ENCODE measurements at places on chromosomes 7 and 10.

DNA sequence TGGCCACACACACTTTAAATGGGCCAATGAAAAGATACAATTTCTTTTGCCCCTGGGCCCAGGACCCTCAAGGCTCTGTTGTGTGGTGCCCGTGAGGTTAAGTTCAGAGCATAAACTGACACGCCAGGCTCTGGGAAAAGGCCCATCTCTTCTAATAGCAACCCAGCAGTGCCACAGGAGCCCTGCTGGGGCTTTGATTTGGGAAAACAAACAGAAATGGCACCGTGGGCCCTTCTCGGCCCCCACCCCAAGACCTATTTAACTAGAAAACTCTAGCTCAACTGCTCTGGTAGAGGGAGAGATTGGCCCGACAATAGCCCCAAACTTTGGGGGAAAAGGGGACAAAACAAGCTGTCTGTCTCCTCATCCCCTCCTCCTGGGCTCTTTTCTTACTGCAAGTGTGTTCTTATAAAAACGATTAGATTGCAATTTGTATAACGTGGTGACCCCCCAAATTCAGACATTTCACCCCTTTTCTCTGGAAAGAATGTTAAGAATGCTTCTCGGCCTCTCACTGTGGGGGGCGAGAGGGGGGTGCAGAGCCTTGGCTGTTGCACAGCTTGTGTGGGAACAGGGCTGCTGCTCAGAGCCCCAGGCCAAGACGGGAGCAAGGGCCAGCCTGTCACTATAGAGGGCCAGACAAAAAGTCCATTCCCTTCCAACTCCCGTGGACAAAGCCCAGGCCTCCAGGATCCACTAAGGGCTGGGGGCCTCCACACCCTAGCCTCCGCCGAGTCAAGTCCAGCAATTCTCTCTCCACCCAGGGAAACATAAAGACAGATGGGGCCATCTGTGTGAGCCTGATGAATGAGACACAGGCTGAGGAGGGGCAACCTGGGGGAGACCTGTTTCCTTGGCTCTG, 26.8 kb downstream of the DPCD start:
- DNase-seq, result no peak

GRCh38 chr10:101558204-101558603, 29.9 kb downstream of the POLL start:
- DNase-seq, result no peak

- DNase-seq, result no peak
Measured at GRCh38 chr10:34959786-34960185, 130.4 kb downstream of the CUL2 start.

DNA sequence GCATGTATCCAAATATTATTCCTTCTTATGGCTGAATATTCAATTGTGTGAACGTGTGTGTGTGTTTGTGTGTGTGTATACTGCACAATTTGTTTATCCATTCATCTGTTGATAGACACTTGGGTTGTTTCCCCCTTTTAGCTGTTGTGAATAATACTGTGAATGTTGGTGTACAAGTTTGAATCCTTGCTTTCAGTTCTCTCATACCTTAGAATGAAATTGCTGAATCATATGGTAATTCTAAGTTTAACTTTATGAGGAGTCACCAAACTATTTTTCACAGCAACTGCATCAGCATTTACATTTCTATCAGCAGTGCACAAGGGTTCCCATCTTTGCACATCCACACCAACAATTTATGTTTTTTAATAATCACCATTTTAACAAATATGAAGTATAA, 86.9 kb upstream of the GATAD1 start:
- no peak for DNase-seq

DNA sequence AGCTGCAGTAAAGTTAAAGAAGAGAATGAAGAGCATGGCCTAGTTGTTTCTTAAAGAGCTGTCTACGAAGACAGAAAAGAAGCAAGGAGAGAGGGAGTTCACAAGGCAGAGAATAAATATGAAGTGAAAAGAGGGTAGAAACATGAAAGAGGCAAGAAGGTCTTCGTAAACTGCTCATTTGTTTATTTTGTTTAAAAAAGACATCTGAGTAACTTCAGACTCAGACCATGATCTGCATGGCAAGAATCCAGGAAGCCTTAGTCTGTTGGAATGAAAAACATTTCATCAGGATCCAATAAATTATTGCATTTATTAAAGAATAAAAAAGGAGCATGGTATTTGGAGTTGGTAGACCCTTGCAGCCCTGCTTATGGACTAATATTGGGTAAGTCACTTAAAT, 151.1 kb downstream of the SEM1 start:
- DNase-seq, result no peak

GRCh38 chr7:56040730-56041129, 10.5 kb downstream of the PSPH start:
- no peak for DNase-seq

DNA sequence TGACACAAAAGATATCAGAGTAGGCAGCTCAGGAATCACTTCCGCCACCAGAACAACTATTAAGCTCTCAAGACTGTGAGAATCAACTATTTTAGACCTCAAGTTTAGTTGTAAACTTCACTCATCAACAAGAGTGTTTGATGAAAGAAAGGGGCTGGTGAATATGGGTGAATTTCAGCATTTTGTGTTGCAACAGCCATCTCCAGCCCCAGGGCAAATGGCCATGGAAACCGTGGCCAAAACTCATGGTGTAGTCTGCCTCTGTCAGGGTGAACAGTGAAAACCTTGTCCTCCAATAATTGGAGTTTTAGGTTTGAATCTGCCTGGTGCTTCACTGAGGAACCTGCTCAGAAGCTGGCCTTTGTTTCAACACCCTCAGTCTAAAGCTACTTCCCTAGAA, 60.0 kb downstream of the POLR1F start:
- DNase-seq, result no peak

DNA sequence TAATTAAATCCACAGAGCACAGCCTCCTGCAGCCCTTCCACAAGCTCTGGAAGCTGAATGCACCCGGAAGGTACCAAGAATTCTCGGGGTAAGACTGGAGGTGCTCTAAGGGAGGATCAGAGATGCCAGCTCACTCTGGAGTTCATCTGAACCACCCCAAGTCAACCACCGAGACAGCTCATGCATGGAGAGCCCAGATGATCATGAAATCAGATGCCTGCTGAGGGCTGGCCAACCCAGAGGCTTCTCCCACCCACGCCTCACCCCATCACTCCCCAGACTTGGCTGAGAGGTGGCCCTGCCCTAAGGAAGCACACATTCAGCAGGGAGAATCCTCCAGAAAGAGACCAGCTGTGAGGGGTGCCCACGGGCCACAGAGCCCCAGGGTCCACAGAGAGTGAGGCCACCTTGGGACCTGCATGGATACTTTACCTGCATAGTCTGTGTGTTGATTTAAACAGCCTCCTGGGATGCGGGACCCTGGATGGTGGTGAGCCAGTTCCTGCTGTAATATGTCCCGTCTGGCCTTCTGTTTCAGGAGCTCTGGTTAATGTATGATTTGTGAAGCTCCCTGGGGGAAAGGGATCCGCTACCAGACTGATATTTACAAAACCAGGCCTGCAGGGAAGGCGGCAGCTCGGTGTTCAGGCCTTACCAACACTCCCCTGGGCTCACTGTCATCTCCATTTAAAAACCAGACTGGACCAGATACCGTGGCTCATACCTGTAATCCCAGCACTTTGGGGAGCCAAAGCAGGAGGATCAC, 64.9 kb downstream of the INSIG1 start:
- DNase-seq, result no peak

GRCh38 chr7:54827734-54828133, 68.7 kb upstream of the SEC61G start:
- no peak for DNase-seq

DNA sequence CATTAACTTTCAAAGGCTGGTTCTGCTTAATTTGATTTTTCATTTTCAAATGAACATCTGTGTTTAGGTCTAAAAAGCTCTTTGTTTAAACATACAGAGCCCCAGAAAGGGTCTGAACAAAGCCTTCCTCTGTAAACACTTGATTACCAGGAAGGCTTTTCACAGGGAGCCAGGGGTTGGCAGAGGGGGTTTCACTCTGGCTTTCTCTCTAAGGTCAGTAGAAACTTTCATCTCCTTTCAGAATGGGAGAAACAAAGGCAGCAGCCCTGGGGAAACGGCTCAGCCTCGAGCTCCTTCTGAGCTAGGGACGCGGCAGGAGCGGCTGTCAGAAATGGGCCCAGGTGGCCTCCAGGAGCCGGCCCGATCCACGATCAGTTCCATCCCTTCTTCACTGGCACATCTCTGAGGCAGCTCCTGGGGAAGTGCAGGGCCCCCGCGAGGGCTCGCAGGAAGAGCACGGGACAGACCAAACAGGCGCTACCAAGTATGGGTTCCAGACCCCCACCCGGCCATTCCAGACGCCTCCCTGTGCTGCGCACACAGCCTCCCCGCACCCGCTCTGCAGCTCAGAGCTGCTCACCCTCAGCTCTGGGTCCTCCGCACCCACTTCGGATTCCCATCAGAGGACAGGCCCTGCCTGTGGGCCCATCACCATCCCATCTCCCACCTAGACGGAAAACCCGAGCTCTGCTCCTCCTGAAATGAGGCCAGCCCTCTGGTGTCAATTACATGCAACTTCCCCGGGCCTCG, 124.1 kb downstream of the MAD1L1 start:
- no peak for DNase-seq

DNA sequence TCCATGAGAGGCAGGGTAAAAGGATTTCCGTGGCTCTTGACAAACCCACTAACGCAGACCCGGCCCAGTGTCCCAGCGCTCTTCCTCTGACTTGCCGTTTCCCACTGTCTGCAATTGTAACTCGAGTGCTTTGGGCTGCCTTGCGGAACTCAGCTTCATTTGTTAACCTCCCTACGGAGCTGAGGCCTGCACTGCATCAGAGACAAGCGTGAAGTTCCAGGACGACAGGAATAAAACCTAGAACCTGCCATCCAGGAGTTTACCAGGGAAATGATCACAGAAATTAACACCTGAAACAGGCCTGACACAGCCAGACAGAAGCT, 76.2 kb downstream of the SFMBT2 start:
- DNase-seq, result no peak

DNA sequence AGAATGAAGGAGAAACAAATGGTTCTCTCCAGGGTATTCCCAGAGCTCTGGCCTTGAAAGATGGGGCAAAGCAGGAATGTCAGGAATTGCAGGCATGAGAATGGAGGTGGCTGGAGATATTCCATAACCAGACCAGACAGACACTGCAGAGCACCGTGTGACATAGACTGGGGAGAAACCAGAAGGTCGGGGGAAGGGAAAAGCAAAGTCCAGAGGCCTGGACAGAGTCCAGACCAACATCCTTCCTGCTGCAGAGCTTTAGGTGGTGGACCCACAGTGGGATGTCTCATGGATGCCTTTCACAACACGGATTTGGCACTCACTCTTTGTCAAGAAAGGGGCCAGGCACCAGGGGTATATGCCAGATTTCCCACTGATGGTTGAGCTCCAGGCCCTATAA, 177.2 kb upstream of the INHBA start:
- DNase-seq, result no peak

- DNase-seq, result no peak
Measured at GRCh38 chr10:103739039-103739764, 116.2 kb downstream of the SH3PXD2A start.

DNA sequence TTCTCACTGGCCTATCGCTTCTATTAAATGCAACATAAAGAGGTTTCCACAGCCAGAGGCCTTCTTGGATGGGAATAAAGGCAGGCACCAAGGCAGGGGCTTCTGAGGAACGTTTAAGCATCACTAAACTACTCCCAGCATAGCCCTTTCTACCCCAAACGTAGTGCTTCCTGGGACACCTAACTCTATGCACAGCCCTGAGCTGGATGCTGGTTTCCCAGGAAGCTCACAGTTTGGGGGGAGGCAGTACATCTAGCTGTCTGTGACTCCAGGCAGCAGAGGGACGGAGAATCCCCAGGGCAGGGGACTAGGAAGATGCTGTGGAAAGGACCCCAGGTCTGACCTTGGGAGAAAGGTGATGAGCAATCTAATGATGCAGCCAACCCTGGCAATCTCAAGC, 192.8 kb upstream of the ZMIZ1 start:
- DNase-seq, result no peak

DNA sequence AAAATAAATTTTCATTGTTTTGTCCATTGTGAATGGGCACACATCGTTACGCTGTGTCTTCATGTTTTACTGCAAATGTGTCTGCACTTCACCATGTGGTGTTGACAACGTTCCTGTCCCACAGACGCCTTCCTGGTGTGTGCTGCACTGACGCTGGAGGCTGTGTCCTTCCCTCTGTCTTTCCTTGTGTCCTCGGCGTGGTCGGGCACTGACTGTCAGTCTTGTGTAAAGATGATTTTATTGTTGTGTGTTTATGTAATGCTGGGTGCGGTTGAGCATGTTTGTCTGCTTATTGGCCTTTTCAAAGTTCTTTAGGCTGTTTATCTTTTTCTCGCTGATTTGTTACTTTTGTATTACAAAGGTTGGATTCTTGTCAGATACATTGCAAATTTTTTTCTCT, 18.1 kb downstream of the IDI2 start:
- DNase-seq, result no peak

GRCh38 chr7:28748933-28749584, 209.1 kb downstream of the TRIL start:
- no peak for DNase-seq

GRCh38 chr10:62049624-62050345, 148.3 kb downstream of the ARID5B start:
- no peak for DNase-seq

GRCh38 chr10:119316729-119317097, 109.3 kb downstream of the GRK5 start:
- no peak for DNase-seq

GRCh38 chr10:22219308-22219707, 1.5 kb upstream of the EBLN1 start:
- DNase-seq, result no peak

GRCh38 chr10:61744469-61744868, 81.7 kb downstream of the CABCOCO1 start:
- DNase-seq, result no peak

DNA sequence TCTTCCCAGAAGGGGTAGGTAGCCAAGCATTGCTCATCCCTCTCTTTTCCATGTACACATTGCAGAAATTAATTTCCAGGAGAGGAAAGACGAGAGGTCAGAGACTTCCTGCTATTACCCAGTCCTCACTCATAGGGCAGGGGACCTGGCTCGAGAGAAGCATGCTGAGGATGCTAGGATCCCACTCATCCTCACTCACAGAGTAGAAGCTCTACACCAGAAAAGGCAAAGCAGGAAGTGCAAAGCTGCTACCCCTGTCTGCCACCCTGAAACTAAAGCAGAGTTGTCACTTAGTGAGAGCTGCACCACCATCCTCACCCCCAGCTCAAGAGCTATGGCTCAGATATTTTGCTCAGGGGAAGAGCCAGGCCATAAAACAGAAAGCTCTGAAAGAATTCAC, 9.9 kb downstream of the OR9A2 start:
- no peak for DNase-seq

DNA sequence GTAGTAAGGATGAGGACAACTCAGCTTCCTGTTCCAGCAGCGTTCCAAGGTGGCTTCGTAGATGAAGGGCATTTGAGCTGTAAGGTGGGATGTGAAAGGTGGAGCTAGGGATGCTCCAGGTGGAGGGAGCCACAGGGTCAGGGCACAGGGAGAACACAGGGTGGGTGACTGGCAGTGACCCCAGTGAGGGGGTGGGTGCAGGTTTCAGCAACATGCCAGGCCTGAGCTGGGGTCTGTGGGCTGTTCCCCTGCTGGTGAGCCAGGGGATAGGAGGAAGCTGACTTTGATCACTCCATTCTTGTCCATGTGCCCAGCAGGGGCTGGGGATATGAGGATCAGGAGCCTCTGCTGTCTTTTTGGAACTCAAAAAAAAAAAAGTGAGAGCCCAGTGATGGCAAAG, 33.2 kb downstream of the CDH23 start:
- no peak for DNase-seq

GRCh38 chr7:152000191-152000590, 25.3 kb upstream of the GALNT11 start:
- DNase-seq, result no peak

Measured in activated CD8-positive, alpha-beta memory T cell treated with anti-CD3 and anti-CD28 coated beads for 1 hour (primary cell).